ENCODE measurements at places on chromosomes 3 and 15.

- no peak for DNase-seq
Measured at GRCh38 chr3:10870296-10870695, 54.3 kb downstream of the SLC6A11 start.

GRCh38 chr3:71392251-71392650 lies 191.3 kb downstream of the FOXP1 start:
- no peak for DNase-seq

- DNase-seq: no peak
Measured at GRCh38 chr3:140128217-140128616, 193.2 kb downstream of the CLSTN2 start.

- no peak for DNase-seq
Measured at GRCh38 chr15:68561901-68562300, 16.9 kb upstream of the CORO2B start.

- DNase-seq: no peak
Measured at GRCh38 chr15:57684491-57685151, 21.9 kb upstream of the POLR2M start.

DNA sequence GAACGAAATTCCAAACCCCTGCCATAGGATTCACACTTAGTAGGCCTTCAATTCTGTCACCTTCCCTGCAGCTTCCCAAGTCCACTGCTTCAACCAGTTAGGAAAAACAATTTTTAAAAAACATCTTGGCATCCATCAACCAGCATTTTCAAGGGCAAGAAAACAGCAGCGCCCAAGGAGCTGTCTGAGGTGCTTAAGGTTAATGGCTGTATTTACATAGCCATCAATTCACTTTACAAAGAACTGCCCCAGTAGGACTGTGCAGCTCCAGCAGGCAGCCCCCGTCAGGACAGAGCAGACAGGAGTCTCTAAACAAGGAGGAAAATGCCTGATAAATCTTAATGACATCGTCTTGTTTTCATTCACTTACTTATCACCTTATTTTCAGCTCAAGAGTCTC lies 13.3 kb downstream of the TAFA4 start:
- DNase-seq: peak; percentile 26

DNA sequence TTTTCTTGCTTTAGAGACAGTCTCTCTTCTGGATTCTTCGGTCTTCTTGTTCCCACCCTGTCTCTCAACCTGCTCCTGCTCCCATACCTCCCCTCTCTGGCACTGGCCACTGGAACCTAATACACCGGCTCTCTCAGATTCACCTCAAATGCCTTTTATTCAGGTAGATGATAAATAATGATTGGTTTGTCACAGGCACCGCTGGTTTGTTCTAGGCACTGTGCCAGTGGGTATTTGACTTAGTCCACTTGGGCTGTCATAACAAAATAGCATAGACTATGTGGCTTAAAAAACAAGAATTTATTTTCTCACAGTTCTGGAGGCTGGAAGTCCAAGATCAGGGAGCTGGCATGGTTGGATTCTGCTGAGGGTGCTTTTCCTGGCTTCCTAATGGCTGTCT lies 278.2 kb upstream of the STT3B start:
- no peak for DNase-seq

GRCh38 chr3:157786211-157786610 lies 283.0 kb upstream of the VEPH1 start:
- peak; percentile 75 for DNase-seq

- DNase-seq: no peak
Measured at GRCh38 chr3:183581496-183582155, 26.1 kb upstream of the KLHL6 start.

- no peak for DNase-seq
Measured at GRCh38 chr3:166279636-166280035, 442.4 kb upstream of the BCHE start.

DNA sequence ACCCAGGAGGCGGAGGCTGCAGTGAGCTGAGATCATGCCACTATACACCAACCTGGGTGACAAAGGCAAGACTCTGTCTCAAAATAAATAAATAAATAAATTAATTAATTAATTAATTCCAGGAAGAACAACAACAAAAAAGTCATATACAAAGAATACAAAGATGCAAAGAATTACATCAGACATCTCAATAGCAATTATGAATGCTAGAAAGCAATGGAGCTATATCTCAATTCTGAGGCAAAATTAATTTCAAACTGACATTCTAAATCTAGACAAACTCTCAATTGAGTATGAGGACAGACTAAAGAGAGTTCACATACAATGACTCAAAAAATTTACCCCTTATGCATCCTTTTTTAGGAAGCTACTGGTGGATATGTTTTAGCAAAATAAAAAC lies 69.6 kb upstream of the CTNNB1 start:
- DNase-seq: no peak

All from AG20443 (cell line).